NCI-H2081 treated with DMSO at 0.1 percent for 48 hours (cell line): ENCODE measurements at places on chromosomes 12 and 14.

GRCh38 chr14:72909163-72909562, 15.3 kb upstream of the DPF3 start:
- DNase-seq: no peak

- peak; percentile 97 for DNase-seq
Measured at GRCh38 chr12:56127888-56128669, at the start of gene ESYT1. Gene ESYT1 (plus strand): TSS chr12:56128267. CDS start chr12:56128320, 53 bp downstream.

GRCh38 chr14:79947440-79948054, 263.8 kb downstream of the DIO2 start:
- no peak for DNase-seq

GRCh38 chr12:98719515-98720504, 74.7 kb downstream of the APAF1 start:
- no peak for DNase-seq

GRCh38 chr12:45418520-45418919, 202.6 kb downstream of the ANO6 start:
- no peak for DNase-seq

DNA sequence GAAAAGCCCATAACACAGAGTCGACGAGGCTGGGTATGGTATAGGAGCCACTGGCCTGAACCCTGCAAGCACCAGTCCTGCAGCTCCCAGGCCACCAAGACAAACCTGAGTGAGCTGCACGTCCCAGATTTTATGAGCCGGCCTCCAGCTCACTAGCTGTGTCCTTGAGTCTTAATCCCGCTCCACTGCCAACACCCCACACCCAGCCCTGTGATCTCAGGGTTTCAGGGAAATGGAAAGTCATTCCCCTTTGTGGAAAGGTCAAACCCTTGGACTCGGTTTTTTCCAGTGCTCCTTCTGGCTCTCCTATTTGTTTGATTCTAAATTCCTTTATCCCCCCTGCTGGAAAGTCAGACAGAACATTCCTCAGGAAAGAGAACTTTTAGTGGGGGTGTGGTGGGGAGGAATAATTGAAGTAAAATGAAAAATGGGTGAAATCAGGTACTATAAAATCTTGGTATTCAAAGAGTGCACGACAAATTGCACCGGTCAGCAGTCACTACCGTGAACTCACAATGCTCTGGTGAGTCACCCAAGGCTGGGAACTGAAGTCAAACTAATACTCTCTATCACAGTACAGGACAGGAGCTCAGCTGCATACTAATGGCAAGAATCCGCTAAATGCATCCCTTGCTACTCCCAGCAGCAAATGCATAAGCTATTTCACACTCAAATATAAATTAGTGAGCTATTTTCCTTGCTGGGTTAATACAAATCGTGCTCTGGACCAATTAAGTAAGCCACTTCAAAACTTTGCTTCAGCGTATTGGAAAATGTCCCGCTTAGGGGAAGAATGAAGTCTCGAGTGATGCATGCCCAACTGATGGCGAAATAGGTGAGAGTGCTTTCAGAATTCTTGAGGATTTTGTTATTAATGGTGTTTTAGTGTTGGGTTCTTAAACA, 9.0 kb downstream of the PITPNM2 start:
- DNase-seq: no peak

DNA sequence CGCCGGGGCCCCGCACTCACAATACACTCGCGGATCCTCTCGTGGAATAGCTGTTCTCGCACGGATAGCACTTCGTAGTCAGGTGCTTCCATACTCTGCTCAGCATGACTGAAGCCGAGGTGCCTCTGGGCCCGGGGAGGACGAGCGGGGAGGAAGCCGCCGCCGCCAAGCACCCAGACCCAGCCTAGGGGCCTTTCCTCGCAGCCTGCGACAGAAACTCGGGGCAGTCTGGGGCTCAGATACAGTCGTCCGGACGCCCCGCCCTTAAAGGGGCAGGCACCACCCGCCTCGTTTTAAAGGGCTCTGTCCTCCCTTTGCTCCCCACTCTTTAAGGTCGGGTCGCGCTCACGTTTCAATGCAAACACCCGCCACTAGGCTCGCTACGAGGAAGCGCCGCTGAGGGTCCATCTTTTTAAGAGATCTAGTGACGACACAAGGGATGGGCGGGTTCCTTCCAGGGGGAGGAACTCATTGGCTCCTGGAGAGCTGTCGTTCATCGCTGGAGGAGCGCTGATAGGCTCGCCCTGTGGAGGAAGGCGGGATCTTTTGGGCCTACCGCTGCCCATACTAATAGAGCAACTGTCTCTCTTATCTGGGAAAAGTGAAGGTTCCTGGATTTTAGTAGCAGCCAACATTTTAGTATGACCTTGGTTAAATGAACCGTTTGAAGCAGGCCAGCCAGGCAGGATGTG, at the start of gene LMBR1L:
Gene LMBR1L, minus strand, starts transcription at position 384 of the 692 bp plus-strand sequence. Its CDS starts 292 bp downstream, at position 92.
- peak; percentile 96 for DNase-seq

GRCh38 chr14:30221546-30221945, 293.9 kb upstream of the PRKD1 start:
- no peak for DNase-seq

DNA sequence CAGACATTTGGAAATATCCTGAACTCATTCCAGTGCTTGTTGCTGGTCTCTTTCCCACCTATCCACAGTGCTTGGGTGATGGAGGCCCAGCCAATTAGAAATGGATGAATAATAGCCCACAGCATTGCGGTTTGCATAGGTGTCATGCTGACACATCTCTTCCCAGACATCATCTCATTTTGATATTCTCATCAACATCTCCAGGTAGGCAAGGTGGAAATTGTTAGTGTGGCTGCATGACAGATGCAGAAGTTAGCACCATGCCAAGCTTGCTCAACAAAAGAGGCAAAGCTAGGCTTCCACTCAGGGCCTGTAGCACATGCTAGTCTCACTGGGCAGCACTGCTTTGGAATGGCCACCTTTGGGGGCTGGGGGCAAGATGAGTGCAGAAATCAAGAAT, 1118.9 kb downstream of the VRK1 start:
- no peak for DNase-seq

DNA sequence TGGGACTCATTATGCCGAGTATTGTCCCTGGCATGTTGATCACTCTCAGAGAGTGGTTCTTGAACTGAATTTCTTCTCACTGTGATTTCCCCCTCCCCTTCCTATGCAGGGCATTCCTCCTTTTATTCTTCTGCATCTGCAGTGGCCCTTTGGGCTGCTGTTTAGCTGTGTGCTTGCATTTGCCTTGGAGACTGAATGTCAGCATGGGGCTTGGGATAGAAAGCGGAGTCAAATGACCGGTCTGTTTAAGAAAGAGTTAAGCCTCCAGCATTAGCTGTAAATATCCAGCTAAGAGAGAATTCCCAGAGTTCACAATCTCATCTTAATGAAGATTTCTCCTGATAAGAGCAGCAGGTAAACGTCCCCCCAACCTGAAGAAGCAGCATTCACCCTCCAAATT, 65.6 kb upstream of the RMST start:
- no peak for DNase-seq

- no peak for DNase-seq
Measured at GRCh38 chr14:61632807-61633206, 62.5 kb upstream of the HIF1A start.

- no peak for DNase-seq
Measured at GRCh38 chr14:34522496-34522895, 17.0 kb downstream of the EAPP start.

DNA sequence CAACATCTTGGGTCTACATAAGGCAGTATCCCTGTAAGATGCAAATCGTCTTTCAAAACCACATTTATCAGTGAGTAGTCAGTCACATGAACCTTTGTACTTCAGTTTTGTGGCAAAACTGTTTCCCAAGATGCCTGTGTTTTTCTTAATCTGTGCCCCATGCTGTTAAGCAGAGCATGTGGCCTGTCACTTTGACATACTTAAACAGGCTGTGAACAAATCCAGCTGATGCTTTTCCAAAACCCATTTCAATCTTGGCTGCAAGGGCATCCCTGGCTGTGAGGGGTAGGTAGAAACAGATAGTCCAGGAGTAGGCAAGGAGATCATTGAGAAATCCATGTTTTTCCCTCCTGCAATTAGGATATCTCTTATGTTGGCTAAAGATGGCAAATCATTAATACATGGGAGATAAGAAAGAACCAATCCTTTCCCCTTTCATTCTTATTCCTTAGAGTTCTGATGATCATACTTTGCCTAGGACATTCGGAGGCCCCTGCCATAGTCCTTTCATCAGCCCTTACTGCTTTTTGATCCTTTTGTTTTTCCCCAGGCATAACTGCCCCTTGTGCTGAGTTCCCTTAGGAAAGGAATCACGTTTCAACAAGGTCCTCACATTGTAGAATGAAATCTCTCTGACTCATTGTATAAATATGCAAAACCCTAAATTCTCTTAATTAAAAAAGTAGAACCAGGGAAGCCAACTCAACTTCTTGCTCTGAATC, 121.1 kb upstream of the EEA1 start:
- no peak for DNase-seq

- DNase-seq: no peak
Measured at GRCh38 chr12:31772685-31773222, 43.9 kb upstream of the AMN1 start.

DNA sequence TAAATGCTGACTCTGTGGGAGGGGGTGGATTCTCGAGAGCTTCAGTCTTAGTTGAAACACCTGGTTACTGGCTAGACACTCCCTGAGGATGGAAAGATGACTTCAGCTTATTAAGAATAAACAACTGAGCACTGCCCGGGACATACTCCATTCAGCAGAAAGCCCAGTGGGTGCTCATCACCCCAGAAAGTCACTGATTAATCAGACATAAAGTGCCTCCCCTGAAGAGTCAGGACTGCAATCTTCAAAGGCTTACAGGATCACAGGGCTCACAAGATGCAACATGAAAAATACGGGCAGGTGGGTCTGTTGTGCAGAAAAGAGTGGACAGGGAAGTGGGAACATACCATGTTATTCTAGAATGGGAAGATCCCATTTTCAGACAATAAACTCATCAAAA, 207.0 kb downstream of the CALM1 start:
- DNase-seq: no peak

DNA sequence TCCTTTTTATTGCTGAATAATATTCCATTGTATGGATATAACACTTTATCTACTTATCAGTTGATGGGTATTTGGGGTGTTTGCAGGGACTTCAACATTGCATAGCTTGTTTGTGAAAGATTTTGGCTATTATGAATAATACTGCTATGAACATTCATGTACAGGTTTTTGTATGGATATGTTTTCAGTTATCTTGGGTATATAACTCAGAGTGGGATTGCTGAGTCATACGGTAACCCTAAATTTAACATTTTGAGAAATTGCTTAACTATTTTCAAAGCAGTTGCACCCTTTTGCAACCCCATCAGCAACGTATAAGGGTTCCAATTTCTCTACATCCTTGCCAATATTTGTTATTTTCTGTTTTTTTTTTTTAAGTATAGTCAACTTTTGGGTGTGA, 27.3 kb upstream of the HELB start:
- DNase-seq: no peak

DNA sequence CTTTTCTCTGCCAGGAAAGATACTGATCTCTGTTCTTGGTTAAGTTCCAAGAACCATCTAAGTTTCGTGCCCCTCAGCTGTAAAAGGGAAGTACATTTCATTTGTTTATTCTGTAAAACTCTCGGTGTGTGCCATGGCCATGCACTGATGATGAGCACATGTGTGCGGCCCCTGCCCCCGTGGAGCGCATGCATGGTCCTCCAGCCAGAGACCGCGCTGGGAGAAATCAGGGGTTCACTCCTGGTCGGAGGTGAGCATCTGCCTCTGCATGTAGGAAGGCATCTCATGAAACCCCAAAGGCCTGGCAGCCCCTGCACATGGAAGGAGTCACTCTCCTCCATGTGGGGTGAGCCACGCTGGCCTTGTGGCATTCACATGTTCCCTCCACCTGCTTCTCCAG, 102.5 kb upstream of the RTL1 start:
- no peak for DNase-seq

DNA sequence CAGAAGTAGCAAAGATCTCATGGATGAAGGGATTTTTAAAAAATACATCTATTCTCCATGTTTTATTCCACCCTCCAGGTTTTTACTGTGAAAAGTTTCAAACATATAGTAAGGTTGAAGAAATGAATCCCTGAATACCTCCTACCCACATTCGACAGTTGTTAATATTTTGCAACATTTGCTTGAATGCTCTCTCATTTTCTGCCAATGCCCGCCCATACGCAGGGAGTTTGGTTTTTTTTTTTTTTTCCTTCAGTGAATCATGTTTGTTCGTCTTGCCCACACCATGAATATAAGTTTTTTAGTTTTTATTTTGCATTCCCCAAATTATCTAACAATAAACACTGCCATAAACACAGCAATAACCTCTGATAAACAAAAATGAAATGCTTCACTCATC, 82.9 kb downstream of the MAP1LC3B2 start:
- DNase-seq: no peak

- DNase-seq: no peak
Measured at GRCh38 chr14:71749613-71750238, 182.5 kb upstream of the RGS6 start.

DNA sequence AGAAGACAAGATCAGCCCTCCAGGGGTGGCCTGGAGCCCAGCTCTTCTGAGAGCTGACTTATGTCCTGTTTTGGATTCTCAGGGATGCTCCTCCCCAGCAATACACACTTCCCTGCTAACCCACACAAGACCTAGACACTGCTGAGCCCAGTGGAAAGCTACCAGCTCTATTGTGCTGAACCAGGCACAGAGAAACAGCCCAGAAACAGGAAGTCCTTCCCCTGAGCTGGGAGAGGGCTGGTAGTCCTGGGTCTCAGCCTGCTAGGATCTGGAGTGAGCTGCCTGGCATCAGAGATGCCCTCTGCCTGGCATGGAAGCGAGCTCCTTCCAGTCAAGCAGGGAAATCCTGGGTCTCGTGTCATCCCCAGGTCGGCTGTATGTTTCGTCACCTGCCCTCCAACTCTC, 1.2 kb upstream of the LAG3 start:
- DNase-seq: no peak

GRCh38 chr12:76666290-76666835, 97.6 kb upstream of the ZDHHC17 start:
- DNase-seq: no peak

GRCh38 chr14:101820283-101820798, 58.8 kb downstream of the PPP2R5C start:
- no peak for DNase-seq

GRCh38 chr12:89333564-89334252, 18.6 kb downstream of the DUSP6 start:
- no peak for DNase-seq

GRCh38 chr12:63250486-63250885, 99.5 kb upstream of the AVPR1A start:
- DNase-seq: no peak

DNA sequence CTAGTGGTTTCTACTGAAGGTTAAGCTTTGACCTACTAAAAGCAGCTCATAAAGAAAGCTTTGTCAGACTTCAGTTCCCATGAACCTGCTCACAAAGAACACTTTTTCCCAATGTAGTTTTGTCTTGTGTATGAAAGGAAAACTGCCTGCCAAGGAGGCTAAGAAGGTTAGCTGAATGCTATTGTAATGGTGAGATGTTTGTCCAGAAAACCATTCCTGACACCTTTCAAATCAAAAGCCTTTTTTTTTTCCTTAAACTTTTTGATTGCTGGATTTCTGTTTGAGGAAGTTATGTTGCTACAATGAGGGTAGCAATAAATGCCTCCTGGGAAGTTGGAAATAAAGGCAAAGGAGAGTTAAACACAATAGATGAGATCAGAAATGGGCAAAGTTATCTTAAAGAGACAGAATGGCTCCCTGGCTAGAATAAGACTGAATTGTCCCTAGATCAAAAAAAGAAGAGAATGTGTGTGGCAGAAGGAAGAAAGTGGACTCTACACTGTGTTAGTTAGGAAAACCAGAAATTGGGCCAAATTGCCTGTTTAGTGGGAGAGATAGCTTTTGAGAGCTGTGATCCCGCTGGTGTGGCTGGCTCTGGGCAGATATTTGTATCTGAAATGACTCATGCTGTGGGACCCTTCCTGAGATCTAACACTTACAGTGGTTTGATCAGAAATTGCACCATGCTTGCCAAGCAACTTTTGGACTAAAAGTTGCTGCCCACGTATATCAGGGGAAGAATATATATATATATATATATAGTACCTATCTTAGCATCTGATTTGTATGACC, 27.5 kb downstream of the TECPR2 start:
- no peak for DNase-seq
